Fibroblast of lung (primary cell): ENCODE measurements at places on chromosomes 13 and 19. TPM values are rescaled to one million over a fixed set of nuclear protein-coding genes. Genes with fewer than 3 reads are reported as not detected.

The ATXN8OS gene
- not detected in 2 replicates for total RNA-seq

The IGLON5 gene
- not detected in 2 replicates for total RNA-seq

The TMIGD2 gene
- total RNA-seq: not detected in 2 replicates

The GNG7 gene
- 0.51 and 0.83 TPM in 2 replicates for total RNA-seq

The C19orf25 gene
- total RNA-seq: 21.8 and 24.8 TPM in 2 replicates

The SIGLEC7 gene
- total RNA-seq: not detected in 2 replicates

The SLITRK6 gene
- 14.6 and 39.5 TPM in 2 replicates for total RNA-seq

The DCT gene
- total RNA-seq: under 0.01 and 0.17 TPM in 2 replicates
